GDM1 (cell line): ENCODE measurements at places on chromosomes 5 and 9.

GRCh38 chr5:90334741-90335140 is 74.8 kb downstream of the CETN3 start:
- no peak for DNase-seq

- DNase-seq = no peak
Measured at GRCh38 chr5:136103118-136103517, 29.5 kb upstream of the SMAD5 start.

GRCh38 chr9:91958174-91958573 is 8.1 kb upstream of the ROR2 start:
- DNase-seq = no peak

DNA sequence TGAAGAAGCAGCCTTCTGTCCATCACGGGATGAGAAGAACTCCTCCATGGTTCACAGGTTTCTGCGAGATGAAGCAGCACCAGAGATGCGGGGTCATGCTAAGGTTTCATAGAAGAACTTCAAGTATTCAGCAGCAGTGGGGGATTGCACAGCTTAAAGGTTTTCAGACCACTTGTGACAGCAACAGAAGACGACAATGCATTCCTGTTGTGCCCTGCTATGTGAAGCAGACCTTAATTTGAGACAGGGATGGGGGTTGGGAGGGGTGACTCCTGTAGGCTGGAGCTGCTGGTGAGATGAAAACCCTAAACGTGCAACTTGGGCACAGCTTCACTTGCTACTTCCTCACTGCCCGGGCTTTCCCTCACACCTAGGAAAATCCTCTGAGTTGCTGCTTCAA is 256.0 kb downstream of the SLIT3 start:
- DNase-seq = no peak

GRCh38 chr5:7856855-7857254 is 5.9 kb upstream of the CFAP90 start:
- DNase-seq = peak; percentile 37

DNA sequence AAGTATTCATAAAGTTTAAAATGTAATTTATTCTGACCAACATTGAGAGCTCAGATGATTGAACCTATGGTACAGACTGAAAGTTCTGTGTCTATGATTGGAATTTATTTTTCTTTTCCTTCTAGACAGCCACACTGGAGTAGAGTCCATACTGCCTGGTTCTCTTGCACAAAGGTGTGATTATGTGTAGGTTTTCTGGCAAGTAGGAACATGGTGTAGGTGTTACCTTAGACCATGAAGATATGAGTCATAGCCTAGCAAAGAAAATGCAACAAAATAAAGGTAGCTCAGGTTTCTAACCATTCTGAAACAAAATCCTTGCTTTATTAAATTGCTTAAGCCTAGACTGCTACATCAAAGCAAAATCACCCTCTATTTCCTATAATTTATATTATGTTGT is 143.4 kb downstream of the CDH12 start:
- DNase-seq = no peak

GRCh38 chr9:134174073-134174449 is 9.7 kb upstream of the RNU6ATAC start:
- no peak for DNase-seq

DNA sequence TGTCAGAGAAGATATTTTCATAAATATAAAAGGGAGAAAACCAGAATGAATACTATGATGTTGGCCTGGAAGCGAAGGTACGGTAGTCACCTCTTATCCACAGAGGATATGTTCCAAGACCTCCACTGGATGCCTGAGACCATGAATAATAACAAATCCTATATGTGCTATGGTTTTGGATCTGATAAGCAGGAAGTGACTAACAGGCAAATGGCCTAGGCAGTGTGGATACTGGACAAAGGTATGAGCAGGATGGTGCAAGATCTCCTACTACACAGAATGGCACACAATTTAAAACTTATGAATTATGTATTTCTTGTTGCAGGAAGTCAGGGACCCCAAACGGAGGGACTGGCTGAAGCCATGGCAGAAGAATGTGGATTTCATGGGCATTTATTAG is 48.2 kb downstream of the ADAMTS12 start:
- no peak for DNase-seq

DNA sequence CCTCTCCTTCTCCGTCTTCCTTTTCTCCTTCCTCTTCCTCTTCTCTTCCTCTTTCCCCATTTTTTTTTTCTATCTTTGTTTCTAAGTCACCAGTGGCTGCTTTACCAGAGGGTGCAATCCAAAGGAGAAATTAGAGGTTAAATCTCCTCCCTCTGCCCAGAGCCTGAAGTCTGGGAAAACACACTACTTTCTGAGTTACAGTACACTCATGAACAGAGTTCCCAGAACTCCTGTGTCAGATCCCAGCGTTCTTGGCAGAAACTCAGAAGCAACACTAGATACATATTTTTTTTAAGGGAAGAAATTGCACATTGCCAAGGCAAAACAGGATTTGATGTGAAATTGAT is 189.0 kb downstream of the SNCAIP start:
- DNase-seq = no peak

DNA sequence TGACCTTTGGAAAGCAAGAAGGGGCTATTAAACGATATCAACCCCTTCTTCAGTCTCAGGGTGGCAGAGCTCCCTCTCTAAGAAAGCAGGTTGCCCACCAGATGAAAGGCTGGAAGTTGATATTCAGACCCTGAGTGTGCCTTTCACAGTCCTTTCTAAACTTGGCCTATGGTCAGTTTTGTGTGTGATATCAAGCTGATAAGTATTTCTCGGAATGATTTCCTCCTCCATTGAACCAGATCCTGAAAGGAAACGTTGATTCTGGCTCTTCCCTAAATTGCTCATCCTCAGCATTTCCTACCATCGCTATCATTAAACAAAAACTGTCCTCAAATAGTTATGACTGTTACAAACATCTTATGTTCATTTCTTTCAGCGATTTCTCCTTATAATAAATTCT is 130.4 kb downstream of the CEMIP2 start:
- DNase-seq = no peak

DNA sequence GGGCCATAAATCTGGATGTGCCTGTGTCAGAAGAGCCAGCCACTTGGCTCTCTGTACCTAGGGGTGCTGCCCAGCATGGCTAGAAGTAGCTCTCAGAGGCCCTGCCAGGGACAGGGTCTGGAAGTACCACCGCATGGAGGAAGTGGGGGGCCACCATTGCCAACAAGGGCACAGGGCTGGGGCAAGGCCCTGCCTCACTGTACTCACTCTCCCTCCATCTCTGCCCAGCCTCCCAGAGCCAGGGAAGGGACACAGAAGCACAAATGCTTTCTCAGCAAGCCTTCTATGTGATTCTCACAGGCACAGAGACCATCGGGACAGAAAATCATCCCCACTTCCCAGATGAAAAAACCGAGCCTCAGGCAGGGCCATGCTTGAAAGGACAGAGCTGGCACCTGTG is 138.1 kb downstream of the C5orf15 start:
- no peak for DNase-seq

GRCh38 chr5:181188700-181189362 is 16.2 kb downstream of the TRIM7 start:
- DNase-seq = no peak

DNA sequence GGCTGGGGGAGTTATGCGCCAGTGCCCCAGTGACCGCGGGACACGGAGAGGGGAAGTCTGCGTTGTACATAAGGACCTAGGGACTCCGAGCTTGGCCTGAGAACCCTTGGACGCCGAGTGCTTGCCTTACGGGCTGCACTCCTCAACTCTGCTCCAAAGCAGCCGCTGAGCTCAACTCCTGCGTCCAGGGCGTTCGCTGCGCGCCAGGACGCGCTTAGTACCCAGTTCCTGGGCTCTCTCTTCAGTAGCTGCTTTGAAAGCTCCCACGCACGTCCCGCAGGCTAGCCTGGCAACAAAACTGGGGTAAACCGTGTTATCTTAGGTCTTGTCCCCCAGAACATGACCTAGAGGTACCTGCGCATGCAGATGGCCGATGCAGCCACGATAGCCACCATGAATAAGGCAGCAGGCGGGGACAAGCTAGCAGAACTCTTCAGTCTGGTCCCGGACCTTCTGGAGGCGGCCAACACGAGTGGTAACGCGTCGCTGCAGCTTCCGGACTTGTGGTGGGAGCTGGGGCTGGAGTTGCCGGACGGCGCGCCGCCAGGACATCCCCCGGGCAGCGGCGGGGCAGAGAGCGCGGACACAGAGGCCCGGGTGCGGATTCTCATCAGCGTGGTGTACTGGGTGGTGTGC is at the start of gene RXFP3:
Gene RXFP3, plus strand, starts transcription at position 6 of the 636 bp plus-strand sequence. Its CDS starts 355 bp downstream, at position 361.
- no peak for DNase-seq

DNA sequence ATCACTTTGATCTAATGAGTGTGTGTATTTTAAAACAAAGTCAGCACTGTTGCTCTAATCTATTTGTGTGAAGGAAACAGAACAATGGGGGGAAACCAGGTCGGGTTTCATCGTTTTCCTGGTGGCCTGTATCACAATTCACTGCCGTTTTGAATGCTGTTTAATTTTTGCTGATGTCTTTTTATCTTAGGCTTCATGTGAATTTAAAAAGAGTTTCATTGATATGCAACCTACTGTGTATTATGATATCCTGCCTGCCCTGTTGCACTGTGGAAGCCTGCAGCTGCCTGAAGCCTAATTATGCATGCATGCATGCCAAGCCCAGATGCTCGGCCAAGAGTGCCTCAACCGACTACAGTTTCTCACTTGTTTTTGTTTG is 307.5 kb downstream of the ZNF608 start:
- no peak for DNase-seq

- no peak for DNase-seq
Measured at GRCh38 chr9:81718244-81718643, 28.9 kb upstream of the TLE1 start.

- no peak for DNase-seq
Measured at GRCh38 chr9:76996700-76997099, 22.8 kb upstream of the FOXB2 start.

DNA sequence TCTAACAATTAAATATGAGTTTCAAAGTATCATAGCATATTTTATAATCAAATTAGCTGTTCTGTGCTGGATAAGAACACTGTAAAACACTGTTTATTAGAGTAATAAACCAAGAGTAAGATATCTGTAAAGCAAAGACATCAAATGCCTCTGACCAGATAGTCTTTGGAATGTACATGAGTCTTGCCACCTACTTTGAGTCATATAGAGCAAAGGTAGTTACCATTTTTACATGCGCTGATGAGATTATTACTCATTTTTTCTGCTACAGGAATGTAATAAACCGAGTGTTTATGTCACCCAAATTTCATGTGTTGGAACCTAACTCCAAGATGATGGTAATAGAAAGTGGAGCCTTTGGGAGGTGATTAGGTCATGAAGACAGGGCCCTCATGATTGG is 654.5 kb downstream of the CETN3 start:
- DNase-seq = no peak

GRCh38 chr5:37283214-37283820 is 34.1 kb upstream of the CPLANE1 start:
- no peak for DNase-seq

DNA sequence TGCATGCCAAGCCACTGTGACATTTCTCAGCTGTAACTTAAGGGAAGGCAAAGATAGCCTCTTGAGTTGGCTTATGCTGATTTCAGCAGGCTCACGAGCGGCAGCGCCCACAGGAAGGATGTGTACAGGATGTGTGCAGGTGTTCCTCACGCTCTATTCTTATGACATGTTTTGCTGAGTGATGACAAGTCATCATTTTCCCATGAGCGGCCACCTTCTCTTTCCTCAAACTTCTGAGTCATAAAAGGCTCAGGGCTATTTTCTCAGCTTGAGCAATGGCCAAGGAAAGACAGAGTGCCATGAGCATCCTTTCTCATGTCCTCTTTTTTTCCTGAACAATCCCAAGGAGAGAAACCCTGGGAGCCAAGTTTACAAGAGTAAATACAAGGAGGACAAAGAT is 365.9 kb downstream of the PLK2 start:
- DNase-seq = peak; percentile 57

GRCh38 chr9:100813871-100814270 is 214.7 kb upstream of the PLPPR1 start:
- no peak for DNase-seq

DNA sequence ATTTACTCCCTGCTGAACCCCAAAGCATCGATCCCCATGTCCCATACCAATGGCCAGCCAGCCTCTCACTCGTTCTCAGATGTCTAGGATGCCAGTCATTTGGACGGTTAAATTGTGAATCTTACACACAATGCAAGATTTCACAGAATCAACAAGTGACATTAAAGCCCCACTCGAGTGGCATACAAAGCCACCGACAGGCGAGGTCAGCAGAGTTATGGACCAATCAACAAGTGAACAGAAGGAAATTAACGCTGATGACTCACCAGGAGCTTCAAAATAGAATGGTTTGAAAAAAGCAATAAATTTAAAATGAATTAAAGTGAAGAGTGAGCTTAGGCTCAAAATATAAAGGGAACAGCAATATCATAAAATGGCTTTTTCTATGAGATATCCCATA is 8.2 kb upstream of the RUFY1 start:
- no peak for DNase-seq

DNA sequence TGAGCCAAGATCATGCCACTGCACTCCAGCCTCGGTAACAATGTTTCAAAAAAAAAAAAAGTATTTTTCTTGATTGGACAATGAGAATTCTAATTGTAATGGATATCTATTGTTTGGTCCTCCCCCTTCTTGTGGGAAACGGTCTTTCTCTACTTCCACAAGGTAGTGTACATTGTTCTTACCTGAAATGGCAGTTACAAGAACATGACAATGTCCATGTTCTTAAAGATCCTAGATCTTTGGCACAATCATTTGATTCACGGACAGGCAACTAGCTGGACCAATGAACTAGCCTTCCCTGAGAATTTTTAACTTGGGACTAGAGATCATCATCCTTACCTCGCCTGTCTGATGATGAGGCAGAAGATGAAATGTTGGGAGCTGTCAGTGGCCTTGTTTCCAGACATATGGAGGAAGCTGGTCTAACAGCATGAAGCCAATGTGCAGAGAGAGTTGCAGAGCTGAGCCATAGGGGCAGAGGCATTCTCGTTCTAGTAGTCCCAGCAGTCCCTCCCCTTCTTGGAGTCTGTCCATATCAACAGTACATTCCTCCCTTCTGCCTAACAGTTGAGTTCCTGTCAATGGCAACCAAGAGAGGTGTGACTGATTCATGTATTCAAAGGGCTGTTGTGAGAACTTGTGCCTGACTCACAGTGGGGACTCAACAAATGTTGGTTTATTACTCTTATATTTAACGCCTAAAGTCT is 2.1 kb upstream of the MARCHF6 start:
- no peak for DNase-seq

DNA sequence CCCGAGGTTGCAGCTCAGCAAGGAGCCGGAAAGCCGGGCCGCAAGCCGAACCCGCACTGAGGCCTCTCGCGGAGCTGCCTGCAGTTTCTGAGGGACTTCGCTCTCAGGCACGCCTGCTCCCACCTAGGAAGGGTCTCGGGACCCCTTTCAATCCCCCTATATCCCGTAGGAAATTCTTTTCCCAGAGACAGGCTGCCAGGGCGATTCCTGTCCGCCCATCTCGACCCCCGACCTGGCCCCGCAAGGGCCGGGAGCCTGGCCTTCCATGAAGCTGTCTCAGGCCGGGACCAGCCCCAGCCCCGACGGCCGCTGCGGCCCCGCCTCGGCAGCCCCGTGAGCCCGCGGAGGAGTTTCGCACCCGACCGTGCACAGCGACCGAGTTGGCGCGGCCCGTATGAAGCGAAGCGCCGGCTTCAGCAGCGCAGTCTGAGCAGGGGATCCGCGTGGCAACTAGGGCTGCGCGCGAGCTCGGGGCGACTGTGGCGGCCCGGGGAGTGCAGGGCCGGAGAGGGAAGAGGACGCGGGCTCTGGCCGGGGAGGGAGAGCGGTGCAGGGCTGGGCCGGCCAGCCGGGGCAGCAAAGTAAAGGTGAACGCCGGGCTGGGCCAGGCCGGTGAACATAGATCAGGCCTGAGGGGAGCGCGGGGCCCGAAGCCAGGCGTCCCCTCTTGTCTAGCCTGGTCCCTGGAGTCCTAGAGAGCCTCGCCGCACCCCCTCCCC is 977 bp upstream of the PRDM12 start:
- DNase-seq = no peak
